ENCODE measurements at places on chromosomes 11 and 22.

GRCh38 chr11:20596205-20597153, 2.9 kb upstream of the SLC6A5 start:
- DNase-seq: no peak

DNA sequence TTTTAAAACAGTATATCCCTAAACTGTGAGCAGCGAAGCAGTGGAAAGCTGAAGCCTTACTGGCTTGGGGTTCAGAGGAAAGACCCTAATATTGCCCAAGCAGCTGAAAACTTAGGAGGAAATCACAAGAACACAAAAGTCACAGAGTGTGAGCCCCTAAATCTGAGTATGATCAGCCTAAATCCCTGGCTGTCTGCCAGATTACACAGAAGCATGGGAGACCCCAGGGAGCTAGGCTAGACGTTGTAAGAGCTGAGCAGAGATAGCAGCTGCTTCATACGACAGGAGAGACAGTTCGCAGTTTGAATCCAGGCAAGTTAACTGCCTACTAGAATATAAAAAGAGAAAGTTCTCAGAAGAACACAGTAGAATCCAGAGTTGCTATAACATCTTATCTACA, 81.2 kb downstream of the PACS1 start:
- DNase-seq: no peak

DNA sequence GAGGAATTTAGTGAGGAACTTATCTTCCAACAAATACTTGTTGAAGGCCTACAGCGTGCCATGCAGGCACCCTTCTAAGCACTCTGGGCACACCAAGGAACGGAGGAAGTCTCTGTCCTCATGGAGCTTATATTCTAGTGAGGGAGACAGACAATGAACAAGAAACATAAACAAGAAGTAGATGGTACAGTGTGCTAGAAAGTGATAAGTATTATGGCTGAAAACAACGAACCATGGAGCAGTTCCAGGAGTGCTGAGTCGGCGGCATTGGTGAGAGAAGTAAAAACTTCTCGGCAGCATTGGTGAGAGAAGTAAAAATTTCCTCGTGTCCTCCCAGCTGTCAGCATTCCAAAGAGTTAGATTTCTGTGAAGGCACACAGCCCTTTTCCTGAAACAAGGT, 53.2 kb downstream of the FAM76B start:
- no peak for DNase-seq

DNA sequence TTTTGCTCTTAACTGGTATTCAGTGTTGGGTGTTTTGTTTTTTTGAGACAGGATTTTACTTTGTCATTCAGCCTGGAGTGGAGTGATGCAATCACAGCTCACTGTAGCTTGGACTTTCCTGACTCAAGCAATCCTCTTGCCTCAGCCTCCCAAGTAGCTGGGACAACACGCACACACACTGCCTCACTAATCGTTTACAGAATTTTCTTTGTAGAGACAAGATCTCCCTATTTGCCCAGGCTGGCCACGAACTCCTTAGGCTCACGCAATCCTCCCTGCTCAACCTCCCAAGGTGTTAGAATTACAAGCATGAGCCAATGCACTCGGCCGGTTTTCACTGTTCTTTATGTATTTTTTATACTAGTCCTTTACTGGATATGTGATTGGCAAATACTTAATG, 51.0 kb upstream of the IGLL5 start:
- no peak for DNase-seq

- no peak for DNase-seq
Observed at GRCh38 chr11:124761301-124762104, 587 bp downstream of the ESAM start.

DNA sequence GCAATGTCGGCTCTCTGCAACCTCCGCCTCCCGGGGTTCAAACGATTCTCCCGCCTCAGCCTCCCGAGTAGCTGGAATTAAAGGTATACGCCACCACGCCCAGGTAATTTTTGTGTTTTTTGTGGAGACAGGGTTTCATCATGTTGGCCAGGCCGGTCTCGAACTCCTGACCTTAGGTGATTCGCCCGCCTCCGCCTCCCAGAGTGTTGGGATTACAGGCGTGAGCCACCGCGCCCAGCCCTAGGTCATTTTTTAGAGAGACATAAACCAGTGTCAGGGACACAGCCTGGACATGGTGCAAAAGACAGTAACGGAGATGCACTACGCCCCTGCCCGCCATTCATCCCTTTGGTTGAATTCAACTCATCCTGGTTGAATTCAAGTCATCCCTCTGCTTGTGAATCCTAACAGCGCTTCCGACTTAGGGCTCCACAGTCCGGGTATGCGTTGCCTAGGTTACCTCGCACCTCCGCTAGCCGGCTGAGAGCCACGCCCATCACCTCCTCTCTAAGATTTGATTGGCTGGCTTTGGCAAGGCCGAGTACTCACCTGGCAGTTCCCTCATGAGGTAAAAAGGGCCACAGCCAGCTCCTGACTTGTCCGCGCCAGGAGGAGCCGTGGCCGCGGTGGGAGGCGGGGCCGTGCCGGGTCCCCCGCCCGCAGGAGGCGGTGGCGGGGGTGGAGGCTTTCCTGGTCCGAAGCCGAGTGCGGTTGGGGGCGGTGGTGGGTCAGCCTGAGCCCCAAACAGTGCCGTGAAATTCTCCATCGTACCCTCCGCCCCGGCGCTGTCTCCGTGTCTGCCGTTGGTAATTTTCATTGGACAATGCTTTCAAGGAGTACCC, at the start of gene MED19:
MED19 (minus strand) TSS at position 802 of the 842 bp plus-strand sequence; CDS start at position 766, 36 bp downstream.
- DNase-seq: peak; percentile 70

DNA sequence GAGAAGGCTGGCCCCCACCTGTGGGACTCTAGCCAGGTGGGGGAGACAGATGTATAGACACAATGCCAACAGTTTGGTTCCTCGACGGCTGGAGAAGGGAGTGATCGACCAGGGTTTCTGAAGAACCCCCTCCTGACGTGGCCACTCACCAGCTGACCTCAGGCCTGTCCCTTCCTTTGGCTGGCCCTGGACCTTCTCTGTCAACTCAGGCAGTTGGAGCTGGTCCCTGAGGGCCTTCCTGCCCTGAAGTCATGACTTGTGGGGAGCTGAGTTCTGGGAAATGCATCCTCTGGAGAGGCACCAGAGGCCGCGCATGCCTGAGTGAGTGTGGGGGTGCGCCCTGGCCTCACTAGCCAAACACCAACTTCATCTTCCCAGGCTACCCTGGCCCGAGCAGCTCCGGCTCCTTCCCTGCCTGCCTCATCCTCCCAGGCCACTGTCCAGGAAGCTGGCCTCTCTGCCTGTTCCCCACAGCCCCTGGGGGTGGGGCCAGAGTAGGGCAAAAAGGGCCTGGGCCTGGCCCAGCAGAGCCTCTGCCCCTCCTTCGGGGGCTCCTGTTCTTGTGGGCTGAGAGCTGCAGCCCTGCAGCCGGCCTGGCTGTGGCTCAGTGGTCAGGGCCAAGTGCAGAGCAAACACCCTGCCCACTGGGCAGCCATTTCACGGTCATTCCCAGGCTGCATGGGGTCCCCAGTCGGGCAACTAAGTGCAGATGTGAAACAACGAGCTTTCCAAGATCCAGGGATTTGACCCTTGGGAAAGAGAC, 23.6 kb downstream of the TXN2 start:
- no peak for DNase-seq

- no peak for DNase-seq
Observed at GRCh38 chr11:74330075-74330858, 18.8 kb upstream of the P4HA3 start.

- no peak for DNase-seq
Observed at GRCh38 chr11:76666408-76666807, 4.1 kb downstream of the LRRC32 start.

DNA sequence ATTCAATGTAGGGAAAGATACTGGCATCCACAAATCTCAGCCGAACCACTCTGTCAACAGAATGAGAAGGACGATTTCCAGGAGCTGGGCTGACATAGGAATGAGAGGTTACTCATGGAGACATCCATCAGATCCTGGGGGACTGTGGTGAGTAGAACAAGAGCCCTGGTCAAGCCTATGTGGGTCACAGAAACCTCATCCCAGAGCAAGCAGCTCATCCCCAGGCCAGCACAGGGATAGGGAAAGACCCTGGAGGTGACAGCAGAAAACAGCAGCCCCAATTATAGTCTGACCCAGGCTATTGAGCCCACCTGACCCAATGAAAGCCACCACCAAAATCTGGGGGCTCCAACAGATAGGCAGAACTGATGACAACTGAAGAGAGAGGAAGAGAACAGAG, 128.0 kb upstream of the SERPIND1 start:
- DNase-seq: no peak

- no peak for DNase-seq
Observed at GRCh38 chr11:117554601-117555333, 227.1 kb downstream of the CEP164 start.

- DNase-seq: peak; percentile 31
Observed at GRCh38 chr11:109853156-109853776, 239.9 kb upstream of the ZC3H12C start.

- no peak for DNase-seq
Observed at GRCh38 chr11:27115051-27115650, 74.5 kb downstream of the BBOX1 start.

GRCh38 chr22:44889255-44889878, 120.4 kb downstream of the PHF21B start:
- no peak for DNase-seq

GRCh38 chr22:48705917-48706605, 1121.6 kb downstream of the BRD1 start:
- no peak for DNase-seq

DNA sequence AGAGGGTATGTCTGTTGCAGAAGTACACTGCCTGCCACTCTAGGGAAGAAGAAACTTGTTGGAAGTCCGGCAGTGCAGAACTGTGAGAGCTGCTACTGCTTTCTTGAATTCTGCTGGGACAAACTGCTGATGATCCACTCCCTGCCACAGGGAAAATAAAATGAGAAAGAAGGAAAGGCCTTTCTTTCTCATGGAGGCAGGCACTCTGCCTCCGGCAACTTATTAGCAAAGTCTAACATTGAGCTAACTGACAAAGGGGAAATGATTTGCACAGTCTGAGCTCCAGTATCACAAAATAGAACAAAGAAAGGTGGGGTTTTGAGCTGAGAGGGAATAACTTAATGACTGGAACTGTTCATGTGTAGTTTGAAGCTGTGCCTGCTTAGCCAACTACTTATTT, 134.6 kb downstream of the AASDHPPT start:
- DNase-seq: no peak

GRCh38 chr11:33040862-33041453, 1.6 kb downstream of the TCP11L1 start:
- no peak for DNase-seq

DNA sequence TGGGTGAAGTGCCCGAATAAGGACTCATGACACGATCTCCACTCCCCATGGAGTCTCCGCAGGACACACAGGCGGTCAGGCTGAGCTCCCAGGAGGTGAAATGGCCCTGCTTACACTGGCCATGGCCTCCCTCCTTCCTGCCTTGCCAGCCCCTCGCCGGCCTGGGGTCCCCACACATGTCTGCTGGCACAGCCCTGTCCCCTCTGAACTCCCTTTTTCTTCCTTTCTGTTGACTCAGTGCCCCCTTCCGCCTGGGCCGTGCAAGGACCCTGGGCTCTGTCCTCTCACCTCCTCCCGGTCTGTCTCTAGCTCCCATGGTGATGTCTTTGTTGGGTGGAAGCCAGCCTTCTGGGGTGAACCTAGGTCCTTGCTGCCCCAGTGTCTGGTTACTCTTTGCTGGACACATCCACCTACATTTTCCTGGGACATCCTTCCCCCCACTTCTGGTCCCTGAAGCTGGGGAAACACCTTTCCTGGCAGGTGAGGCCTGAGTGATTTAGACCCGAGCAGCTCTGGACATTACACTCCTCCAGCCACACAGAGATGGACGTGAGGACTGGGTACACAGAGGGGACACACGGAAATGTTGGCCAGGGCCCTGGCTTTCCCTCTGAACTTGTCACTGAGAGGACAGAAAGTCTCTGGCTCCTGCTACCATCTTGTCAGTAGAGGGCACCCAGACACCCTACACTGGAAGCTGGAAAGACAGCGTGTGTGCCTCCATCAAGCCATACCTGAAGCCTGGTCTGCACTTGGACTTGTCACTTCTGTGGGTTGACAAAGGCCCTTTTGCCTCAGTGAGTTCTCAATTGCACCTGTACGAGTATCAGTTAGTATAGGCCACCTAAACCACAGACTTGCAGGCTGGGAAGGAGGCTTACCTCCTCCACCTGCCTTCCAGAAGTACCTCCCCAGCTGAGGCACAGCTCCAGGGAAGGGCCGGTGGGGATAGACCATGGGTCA, 864.3 kb downstream of the TBC1D22A start:
- no peak for DNase-seq

DNA sequence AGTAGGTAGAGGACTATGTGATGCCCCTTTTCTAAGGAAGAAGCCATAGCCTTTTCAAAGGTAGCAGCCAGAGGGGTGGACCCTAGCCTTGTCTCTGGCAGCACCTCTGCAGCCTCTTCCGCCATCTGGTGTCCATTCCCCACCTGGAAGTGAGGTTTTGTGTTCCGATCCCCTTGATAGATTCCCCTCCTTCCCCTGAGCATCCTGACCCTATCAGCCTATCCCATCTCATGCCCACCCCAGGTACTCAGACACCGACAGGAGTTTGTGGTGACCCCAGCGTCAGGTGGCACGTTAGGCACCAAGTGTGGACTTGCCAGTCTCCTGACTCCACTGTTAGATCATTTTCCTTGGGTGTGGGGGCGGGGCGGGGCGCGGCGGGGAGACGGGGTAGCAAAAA, 398 bp upstream of the FAM89B start:
- DNase-seq: no peak

DNA sequence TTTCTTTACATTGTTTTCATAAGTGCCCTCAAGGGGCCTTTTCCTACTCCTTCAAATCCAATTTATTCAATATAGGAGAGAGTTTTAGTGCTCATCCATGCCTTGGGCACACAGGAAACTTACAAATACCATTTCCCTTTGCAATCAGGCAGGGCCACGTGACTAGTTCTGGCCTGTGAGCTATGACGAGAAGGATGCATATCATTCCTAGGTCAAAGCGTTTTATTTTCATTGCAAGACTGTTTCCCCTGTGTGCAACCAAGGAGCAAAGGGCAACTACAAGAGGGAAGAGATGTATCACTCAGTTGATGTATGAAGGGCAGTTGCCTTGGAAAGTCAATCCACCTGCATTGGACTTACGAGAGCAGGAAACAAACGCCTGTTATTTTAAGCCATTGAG, 1.9 kb upstream of the TRAF6 start:
- DNase-seq: no peak

GRCh38 chr22:39243439-39244135, 1.2 kb downstream of the PDGFB start:
- no peak for DNase-seq

- DNase-seq: no peak
Observed at GRCh38 chr22:30233582-30233981, 13.0 kb downstream of the LIF start.

All from left renal cortex interstitium (tissue), 4 donors.